PC-9 (cell line): ENCODE measurements at places on chromosomes 4 and X.

GRCh38 chr4:86508436-86508835, 85.7 kb upstream of the PTPN13 start:
- DNase-seq = no peak

DNA sequence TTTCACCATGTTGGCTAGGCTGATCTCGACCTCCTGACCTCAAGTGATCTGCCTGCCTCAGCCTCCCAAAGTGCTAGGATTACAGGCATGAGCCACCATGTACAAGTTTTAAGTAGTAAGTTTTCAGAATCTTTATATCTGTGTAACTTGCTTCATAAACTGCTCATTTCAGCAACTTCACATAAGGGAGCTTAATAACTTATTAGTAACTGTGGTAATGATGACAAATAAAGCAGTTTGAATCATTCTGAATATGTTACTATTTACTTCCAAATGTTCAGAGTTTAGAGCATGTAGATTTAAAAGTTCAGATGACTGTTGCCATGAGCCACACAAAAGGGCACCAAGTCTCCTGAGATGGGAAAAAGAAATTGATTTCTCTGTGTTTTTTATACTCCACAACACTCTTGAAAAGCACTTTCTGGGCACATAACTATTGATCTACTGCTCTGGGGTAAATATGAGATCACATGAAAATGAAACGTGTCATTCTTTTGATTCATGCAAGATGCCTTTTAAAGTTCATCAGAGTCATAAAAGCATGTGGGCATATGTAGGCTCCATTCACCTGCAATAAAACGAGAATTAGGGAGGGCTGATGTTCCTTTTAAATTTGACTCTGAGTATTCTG, 14.1 kb upstream of the CA5B start:
- DNase-seq = no peak

- DNase-seq = no peak
Observed at GRCh38 chrX:71178908-71179307, 34.3 kb downstream of the NLGN3 start.

DNA sequence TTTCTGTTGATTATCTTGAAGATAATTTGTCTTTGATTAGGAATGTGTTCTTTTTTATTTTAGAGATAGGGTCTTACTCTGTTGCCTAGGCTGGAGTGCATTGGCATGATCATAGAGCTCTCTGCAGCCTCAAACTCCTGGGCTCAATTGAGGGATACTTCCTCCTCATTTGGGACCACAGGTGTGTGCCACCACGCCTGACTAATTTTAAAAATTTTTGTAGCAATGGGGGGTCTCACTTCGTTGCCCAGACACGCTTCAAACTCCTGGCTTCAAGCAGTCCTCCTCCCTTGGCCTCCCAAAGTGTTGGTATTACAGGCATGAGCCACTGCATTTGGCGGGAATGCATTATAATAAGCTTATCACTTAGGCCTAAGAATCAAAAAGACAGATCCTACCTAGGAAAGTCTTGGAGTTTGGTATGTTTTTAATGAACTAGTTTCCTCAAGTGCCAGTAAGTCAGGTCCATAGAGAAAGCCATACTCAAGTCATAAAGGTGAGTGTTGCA, 21.7 kb downstream of the BMP2K start:
- DNase-seq = no peak

- DNase-seq = no peak
Observed at GRCh38 chr4:153215921-153216320, 11.7 kb downstream of the TRIM2 start.

- DNase-seq = no peak
Observed at GRCh38 chr4:151034829-151035228, 19.7 kb upstream of the LRBA start.

GRCh38 chr4:26458157-26458561, 32.1 kb downstream of the CCKAR start:
- DNase-seq = no peak

DNA sequence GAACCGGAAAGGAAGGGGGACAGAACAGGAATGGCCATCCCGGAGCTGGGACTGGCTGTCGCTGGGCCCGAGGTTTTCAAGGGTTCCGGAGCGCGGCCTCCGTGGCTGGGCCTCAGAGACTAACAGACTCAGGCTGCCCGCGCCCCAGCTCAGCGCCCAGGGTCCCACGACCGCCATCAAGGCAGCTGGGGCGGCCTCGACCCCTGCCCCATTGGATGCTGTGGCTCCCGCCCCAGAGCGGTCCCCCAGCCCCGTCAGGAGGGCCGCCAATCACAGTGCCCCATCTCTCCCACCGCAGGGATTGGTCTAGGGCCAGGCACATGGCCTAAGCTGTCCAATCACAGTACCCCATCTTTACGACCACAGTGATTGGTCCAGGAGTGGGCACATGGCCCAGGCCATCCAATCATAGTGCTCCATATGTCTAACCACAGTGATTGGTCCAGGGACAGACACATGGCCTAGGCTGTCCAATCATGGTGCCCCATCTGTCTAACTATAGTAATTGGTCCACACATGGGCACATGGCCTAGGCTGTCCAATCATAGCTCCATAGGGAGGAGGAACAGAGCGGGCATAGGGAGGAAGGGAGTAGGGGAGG, 105.3 kb upstream of the NKX1-1 start:
- DNase-seq = no peak

DNA sequence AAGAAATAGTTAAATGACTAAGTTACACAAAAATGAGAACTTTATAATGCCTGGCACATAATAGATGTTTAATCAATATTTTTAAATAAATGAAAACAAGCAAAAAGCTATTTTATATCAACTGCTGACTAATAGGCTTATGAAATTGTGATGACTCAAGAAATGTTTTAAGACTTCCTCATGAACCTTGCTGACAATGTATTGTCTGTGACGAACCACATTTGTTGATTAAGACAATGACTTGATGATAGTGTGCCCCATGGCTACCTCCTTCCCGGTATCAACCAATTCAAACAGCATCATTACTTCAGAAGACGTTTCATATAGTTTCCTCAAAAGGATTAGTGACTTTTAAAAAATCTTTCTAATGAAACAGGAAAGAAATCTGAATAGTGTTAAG, 7.9 kb downstream of the CXCL6 start:
- DNase-seq = no peak

- DNase-seq = peak; percentile 41
Observed at GRCh38 chrX:129637217-129638109, 17.3 kb downstream of the APLN start.

- DNase-seq = peak; percentile 83
Observed at GRCh38 chr4:7988437-7988836, 48.8 kb upstream of the AFAP1 start.

- DNase-seq = no peak
Observed at GRCh38 chrX:49117581-49117980, 6.0 kb downstream of the GPKOW start.

GRCh38 chr4:182840108-182840507, 77.1 kb downstream of the DCTD start:
- DNase-seq = no peak

GRCh38 chrX:1531096-1531890, 5.7 kb downstream of the P2RY8 start:
- DNase-seq = no peak

GRCh38 chrX:153948002-153948466, 3.6 kb upstream of the RENBP start:
- no peak for DNase-seq

DNA sequence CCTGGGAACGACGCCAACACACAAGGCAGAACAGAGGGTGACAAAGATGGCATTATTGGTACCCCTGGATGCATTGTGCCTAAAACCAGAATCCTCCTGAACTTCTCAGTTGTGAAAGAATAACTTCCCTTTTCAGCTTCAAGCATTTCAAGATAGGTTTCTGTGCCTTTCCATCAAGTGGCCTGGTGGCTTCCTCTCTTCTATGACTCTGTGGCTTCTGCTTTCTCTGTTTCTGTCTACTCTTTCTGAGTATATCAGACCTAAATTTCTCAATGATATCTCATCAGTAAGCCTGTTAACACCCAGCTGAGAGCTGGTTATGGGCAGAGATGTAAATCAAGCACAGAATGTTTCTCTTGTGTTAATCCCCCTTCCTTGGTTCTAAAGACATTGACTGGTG, 21.4 kb upstream of the FAM9B start:
- DNase-seq = no peak

GRCh38 chr4:30875658-30876269, 155.6 kb downstream of the PCDH7 start:
- no peak for DNase-seq

- no peak for DNase-seq
Observed at GRCh38 chr4:105714932-105715331, 6.3 kb downstream of the GSTCD start.
